ENCODE measurements at places on chromosomes 6 and 20.

DNA sequence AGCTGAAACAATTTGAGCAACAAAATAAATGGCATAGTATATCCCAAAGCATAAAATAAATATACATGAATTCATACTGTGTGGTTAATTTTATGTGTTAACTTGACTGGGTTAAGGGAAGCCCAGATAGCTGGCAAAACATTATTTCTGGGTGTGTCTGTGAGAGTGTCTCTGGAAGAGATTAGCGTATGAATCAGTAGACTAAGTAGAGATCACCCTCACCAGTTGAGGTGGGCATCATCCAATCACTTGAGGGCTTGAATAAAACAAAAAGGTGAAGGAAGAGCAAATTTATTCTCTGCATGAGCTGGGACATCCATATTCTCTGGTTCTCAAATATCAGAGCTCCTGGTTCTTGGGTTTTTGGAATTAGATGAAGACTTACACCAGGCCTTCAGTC, 17.9 kb downstream of the SLC22A16 start:
- DNase-seq: no peak

GRCh38 chr6:127950566-127951145, 49.8 kb upstream of the THEMIS start:
- no peak for DNase-seq

GRCh38 chr6:131747821-131748353, 37.1 kb upstream of the CTAGE9 start:
- DNase-seq: no peak

DNA sequence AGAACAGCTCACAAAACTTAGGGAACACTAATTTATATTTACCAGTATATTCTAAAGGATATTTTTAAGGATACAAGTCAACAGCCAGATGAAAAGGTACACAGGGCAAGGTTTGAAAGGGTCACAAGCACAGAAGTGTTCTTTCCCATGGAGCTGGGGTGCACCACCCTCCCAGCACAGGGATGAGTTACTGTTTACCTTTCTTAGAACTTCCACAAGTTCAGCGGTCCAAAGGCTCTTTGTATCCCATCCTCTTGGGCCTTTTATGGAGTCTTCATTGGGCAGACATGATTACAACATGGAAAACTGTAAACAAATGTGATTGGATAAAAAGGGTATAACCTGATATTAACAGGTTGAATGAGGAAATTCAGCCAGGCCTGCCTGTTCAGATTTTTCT, 1.1 kb upstream of the IL17F start:
- no peak for DNase-seq

DNA sequence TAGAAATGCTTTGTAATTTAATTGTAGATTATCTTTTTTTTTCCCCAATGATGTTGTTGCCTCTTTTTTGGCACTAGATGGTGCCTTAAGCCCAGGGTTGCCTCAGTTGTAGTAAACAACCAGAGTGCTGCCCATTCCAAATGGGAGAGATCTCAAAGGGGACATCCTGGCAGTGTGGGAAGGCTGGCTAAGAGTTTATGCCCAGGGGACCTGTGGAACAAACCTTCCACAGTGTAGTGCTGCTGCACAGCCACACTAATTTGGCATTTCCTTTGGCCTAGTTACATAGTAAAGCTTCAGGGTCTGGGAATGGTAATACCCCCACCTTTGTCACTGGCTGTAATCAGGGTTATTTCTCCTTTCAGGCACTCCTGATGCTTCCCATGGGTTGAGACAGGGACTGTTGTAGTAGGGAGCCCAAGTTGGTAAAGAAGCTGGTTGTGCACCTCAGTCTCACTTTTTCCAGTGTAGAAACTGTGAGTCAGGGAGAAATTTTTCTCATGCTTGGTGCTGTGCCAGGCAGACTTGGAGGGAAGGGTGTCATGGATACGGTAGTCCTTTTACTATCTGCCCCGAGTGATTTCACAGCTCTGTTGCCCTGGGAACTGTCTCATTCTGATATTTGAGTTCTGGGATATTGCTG, 177.8 kb upstream of the ECI2 start:
- no peak for DNase-seq

GRCh38 chr20:19098117-19098516, 114.3 kb upstream of the SLC24A3 start:
- DNase-seq: no peak

DNA sequence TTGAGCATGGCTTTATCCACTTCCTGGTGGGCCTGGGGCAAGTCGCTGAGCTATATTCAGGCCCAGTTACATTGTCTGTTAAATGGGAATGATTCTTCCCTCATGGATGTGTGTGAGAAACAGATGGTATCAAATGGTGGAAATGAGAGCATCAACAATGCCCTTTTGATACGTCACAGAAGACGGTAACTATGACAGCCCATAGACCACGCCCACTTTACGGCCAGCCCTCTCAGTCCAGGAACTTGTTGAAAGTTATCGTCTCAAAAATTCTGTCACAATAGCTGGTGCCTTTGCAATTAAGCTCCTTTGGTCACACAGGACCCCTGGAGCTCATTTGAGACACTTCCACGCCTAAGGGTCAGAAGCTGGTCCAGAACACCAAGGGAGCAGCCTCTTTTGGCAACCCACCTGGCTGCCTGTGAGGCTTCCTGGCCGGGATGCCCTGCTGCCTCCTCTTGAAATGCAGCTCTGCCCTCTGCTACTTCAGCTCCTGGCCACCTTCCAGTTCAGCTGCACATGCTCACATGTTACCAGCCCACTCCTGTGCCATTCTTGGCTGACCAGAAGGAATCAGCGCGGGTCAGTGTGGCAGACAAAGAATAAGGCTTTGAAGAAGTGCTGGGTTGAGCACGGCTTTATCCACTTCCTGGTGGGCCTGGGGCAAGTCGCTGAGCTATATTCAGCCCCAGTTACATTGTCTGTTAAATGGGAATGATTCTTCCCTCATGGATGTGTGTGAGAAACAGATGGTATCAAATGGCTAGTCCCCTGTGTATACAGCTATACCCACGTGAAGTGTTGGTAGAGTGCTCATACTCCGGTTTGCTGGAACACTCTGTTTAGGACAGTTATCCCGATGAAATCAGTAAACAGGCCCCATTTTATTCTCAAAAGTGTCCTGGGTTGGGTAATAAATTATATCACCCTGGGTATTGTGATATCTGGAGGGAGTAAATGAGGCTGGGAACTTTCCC, 199.2 kb upstream of the SUPT3H start:
- DNase-seq: no peak

DNA sequence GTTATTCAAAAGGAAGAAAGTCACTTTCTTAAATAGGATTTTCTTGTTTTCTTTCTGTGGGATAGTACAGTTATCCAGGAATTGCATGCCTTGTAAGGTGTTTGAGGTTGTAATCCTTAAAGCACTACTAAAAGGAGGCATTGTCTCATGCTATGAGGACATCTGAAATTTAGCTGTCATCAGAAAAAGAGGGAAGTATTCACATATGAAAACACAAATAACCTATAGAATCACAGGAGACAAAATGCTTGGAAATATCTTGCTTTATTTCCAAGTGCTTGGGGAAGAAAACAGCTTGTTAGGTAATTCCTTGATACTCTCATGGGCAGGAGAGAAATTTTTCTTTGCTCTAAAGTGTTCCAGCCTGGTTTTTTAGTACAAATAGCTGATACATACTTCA, 40.1 kb downstream of the HECA start:
- peak; percentile 62 for DNase-seq

DNA sequence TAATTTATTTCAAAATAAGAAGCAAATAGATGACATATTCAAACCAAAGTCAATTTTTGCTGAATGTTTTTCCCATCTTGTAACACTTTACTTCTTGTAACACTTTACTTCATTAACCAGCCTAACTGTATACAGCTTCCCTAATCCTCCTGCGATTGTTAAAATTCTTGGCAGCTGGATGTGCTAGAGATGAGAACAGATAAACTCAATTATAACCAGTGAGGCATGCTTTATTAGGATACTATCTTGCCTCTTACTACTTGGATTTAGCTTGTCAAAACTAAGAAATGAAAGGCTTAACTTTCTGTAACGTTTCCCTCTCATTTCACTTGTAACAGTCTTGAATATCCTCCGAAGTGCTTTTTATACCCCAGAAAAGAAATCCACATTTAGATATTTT, 94.1 kb upstream of the BMP5 start:
- DNase-seq: no peak

Measured in suppressor macrophage (primary cell).